ENCODE measurements at places on chromosomes 7 and 10.

DNA sequence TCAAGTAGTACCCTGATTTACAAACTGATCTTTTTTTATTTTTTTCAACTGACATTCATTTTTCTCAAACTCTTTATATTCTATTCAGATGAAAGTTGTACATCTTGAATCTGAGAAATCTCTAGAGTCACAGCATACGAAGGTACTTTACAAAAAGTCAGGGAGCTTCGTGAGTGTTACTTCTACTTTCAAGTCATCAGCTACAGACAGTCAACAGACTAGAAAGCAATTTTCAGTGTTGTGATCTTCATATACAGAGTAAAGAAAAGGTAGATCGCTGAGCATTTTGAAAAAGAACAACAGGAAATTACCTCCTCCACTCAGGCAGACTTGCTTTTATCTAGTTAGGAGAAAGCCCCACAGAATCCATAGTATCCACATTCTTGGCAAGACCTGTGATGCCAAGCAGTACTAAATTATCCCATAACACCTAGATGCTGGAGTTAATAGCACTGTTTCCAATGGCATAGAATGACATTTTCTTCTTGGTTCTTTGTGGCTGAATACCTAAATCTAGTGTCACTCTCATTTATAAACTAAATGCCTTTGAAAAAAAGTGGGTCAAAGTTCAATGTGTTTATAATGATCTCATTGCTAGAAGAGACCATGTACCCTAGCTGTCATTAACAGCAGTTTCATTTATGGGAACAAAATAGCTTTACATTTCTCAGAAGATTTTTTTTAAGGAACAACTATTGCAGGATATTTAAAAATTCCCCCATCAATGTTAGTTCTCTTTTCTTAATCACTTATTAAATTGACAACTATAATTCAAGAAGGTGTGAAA is 12.0 kb upstream of the ZNF800 start:
- DNase-seq, result no peak

DNA sequence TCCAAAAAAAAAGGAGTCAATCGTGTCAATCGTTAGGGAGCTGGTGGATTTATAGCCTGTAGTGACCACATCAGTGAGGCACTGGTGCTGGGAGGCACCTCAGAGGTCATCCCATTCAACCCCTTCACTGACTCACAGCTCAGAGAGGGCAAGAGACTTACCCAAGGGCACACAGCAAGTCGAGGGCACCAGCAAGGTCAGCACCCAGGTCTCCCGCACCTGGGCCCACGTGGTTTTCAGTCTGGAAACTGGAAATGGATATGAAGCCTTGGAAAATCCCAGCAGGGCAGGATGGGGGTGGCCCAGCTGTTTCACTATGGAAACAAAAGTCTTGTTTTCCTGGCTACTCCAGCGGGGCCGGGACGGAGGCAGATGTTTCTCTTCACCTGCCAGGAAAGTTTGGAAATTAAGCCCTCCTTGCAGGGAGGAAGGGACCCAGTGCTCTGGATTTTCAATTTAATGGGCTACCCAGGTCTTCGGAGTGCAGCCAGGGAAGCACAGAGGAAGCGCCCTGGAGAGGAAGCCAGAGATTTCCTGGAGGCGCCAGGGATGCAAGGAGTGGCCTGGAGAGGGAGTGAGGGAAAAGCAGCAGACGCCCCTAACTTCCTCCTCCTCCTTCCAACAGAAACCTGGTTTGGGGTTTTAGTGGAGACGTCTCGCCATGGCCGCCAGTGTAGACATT is 157.2 kb upstream of the TNRC18 start:
- no peak for DNase-seq

DNA sequence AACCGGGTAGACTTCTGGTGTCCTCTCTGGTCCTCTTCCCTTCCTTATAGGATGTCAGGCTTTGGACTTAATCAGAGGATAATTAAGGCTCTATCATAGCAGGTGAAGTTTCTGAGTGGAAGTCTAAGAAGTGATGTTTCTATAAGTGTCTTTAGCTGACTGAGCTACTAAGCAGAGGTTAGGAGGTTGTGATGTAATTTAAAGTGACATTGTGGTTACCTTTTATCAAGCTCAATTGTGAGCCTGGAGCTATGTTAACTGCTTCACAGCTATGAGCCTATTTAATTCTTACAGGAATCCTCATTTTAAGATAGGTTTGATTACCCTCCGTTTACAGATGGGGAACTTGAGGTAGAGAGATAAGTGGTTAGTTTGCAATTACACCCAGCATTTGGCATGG is 365.1 kb downstream of the AUTS2 start:
- DNase-seq, result no peak

- no peak for DNase-seq
Observed at GRCh38 chr10:104301907-104302690, 33.1 kb downstream of the GSTO2 start.

GRCh38 chr10:70315815-70316214 is 32.0 kb upstream of the NPFFR1 start:
- DNase-seq, result no peak

- no peak for DNase-seq
Observed at GRCh38 chr10:97222326-97222961, 36.7 kb upstream of the SLIT1 start.

DNA sequence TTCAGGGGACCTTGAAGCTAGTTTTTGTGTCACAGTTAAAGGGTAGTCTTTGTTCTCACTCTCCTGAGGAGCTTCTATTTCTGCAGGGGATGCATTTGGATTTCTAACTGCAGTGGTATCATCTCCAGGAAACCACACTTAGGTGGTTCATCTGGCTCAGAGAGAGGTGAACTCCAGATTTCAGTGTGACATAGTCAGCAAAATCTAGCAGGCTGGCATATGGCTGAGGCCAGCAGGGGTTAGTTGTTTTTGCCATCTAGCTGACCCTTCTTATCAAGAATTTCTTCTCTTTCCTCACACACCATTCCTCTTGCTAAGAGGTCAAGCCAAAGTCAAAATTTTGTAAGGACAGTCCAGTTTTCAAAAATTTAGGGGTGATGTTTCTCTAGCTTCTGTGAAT is 248.2 kb downstream of the REEP3 start:
- DNase-seq, result no peak

- DNase-seq, result no peak
Observed at GRCh38 chr10:19832699-19833098, 16.5 kb downstream of the PLXDC2 start.

GRCh38 chr7:123637878-123638277 is 17.8 kb upstream of the LMOD2 start:
- DNase-seq, result no peak

- no peak for DNase-seq
Observed at GRCh38 chr7:553636-554111, 34.0 kb upstream of the PDGFA start.

GRCh38 chr10:68950598-68950997 is 5.4 kb upstream of the DDX21 start:
- DNase-seq, result no peak

DNA sequence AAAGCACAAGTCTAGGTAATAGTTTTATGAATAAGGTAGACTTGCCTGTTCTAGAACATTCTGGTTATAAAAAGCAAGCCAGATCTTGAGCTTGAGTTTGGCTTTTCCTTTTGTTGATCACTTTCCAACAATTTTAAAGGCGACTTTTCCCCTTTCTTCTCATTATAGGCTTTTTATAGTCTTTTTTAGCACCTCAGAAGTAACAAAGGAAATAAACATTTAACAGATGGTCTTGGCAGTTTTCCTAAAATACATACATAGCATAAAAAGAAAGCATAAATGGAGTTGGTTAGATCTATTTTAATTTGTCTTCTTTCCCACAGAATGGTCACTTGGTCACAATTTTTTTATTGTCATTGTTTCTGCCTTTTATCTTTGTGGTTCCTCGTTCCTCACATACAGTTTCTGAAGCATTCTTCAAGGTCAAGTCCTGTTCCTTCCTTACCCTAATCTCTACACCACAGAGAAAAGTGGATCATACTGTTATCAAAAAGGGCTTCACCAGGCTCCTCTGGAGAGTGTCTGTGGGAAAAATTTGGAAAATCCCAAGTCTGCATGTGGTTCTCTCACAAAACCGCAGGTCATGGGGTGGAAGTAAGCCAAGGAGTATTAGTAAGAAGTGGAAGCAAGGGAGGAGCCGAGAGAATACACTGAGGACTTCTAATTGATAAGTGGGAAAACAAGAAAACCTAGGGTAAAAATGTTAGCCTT is 31.3 kb downstream of the THNSL1 start:
- DNase-seq, result no peak

DNA sequence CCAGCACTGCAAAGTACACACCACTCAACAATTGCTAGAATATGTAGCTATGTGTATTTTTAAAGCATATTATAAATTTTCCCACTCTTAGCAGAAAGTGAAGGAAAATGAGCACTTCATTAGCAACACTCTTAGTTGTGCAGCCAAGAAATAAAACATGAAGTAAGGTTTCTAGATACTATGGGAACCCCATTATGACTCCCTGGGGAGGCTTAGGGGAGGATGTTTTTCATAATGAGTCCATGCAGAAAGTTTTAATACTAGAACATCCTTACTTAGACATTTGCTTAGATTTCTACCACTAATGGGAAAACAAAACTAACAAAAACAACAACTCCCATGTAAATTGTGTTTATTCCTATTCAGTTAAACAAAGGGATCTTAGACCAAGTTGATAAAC is 148.4 kb upstream of the HDAC9 start:
- no peak for DNase-seq

DNA sequence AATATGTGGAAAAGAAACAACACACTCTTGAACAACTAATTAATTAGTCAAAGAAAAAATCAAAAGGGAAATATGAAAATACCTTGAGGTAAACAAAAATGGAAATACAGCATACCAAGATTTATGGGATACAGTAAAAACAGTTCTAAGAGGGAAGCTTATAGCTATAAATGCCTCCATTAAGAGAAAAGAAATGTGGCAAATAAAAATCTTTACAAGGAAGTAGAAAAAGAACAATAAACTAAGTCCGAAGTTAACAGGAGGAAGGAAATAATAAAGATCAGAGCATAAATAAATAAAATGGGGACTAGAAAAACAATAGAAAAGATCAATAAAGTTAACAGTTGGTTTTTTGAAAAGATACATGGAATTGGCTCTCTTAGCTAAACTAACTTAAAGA is 267.8 kb upstream of the NRP1 start:
- no peak for DNase-seq

DNA sequence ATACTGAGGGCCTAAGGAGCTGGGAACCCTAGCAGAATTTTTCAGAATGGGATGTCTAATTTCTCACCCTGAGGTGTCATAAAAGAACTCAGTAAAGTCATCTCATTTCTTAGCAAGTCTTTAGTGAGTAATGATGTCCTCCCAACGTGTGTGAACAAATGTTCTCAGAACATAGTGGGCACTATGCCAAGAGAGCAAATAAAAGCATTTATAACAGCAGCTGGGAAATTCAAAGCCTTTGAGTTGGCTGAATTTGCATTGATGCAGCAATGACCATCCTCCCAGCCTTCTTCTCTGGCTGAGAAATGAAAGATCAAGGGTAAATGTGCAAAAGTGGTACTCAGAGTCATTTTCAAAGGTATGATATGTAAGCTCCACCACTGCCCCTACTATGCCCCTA is 109.4 kb downstream of the FAM107B start:
- DNase-seq, result no peak

DNA sequence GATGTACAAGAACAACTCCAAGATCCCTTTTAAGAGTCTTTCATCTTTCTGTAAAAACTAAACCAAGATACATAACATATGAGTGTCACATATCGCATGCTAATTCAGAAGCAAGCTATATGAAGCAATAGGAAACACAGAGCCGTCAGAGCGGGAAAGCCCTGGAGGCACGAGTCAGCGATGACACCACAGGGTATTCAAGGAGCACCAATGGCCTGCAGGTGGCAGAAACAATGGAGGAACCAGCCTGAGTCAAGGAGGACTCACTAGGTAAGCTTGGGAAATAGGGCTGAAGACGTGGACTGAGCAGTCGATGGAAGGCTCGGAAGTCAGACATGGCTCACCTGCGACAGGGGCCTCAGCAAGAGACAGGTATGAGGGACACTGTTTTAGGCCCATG is 214.4 kb downstream of the FAM107B start:
- peak; percentile 56 for DNase-seq

DNA sequence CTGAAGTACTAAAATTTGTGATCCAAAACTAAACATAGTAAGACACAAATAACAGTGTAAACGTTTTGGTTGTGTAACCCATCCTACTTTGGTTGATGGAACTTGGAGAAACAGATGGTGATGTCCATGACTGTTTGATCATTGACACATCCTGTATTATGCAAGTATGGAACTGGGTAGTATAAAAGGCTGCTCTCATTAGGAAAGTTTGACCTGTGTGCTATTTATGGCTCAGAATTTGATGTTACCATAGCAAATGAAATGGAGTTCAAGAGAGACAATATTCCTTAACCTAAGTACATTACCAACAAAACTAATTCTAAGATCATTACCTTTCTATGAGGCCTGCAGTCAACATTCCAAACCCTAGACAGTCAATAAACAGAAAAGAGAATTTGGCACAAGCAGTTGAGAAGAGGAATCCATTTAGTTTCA is 39.9 kb downstream of the DKK1 start:
- no peak for DNase-seq

DNA sequence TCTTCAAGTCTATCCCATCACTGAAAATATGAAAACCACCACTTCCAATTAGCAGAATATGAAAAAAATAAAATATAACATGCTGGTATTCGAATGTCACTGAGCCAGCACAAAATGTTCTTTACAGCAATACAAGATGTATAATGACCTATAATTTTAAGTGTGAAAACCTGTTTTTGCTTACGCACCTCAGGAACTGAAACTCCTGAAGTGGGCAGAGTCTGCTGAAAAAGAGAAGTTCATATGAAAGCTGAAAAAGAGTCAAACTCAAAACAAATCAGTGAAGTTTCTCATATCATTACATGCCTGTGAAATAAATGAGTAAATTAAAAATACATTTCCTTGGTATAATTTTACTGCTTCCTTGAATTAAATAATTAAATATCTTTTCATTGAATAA is 272.5 kb downstream of the DGKB start:
- DNase-seq, result no peak

- DNase-seq, result no peak
Observed at GRCh38 chr7:96436880-96437279, 115.0 kb upstream of the SLC25A13 start.

DNA sequence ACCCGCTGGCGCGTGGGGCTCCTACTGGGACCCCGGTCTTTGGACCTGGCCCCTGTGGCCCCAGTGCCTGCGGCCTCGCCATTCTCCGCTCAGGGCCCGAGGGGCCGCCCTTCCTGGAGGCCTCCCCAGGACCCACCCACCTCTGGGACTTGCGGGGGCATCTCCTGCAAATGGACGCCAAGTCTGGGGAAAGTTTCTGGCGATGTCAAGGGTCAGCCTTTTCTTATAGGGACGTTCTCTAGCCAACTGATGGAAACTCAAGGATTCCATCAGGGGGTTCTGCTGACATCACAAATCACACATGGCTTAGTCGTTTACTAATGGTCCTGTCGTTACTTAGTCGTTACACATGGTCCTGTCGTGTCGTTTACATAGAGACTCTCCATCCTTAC is 57.7 kb upstream of the RHOBTB1 start:
- DNase-seq, result no peak

DNA sequence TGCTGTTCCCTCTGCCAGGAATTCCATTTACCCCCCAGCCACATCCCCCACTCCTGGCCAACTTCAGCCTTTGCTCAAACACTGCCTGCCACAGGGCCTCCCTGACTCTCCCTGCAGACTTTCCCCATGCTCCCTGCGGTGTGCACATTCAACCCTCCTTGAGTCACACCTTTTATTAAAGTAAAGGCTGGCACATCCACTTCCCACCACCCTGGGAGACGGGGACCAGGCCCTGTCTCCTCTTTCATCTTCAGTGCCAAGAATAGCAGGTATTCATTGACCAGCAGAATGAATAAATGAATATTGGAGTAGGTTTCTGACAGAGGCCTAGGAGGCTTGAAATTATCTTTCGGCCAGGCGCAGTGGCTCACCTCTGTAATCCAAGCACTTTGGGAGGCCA is 91.4 kb downstream of the GRK5 start:
- DNase-seq, result no peak

Measured in SIG-M5 (cell line).